Stimulated activated CD4-positive, alpha-beta T cell treated with anti-CD3 and anti-CD28 coated beads, TNF-alpha, amount 100 ng/mL, for 4 hours (primary cell): ENCODE measurements at places on chromosomes 11 and 22.

GRCh38 chr11:70068950-70069349 is 9.2 kb upstream of the ANO1 start:
- no peak for DNase-seq

GRCh38 chr11:117836077-117836960 is 11.8 kb upstream of the FXYD2 start:
- no peak for DNase-seq

GRCh38 chr22:50129121-50129736 is 39.4 kb downstream of the MOV10L1 start:
- no peak for DNase-seq

GRCh38 chr11:116892374-116892773 is 55.0 kb upstream of the APOA1 start:
- DNase-seq, result no peak

DNA sequence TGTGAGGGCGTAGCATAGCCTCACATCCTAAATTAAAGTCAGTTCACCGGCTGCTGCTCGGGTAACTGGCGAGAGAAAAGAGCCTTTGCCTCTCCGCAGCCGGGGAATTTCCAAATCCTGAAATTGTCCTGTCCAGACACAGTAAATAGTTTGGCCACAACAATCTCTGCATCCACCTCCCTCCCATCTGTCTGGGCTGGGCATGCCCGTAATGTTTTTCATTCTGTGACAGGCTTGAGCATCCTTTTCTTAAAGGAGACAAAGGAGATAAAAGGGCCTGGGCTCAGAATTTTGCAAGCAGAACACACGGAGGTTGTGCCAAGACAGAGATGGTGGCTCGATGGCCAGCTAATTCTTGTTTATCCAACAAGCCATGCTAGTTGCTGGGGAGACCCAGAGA is 19.2 kb upstream of the CBX6 start:
- DNase-seq, result no peak

GRCh38 chr11:115716601-115717529 is 212.7 kb upstream of the CADM1 start:
- DNase-seq, result no peak

DNA sequence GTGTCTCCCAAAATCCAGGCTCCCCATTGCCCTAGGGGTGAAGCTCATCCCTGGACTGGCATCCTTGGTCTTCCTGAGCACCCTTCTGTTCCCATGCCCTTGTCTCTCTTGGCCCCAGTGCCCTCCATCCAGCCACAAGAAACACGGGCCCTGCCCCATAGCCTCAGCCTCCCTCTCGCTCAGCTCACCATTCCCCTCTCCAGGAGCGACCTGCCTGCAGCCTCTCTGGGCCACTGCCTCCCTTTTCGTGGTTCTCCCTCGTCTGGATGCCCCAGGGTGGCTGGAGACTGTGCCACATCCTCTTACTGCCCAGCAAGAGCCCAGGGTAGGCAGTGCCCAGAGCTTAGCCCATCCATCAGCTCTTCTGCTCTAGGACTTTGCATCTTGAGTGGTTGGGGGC is 532.1 kb downstream of the TBC1D22A start:
- DNase-seq, result no peak

DNA sequence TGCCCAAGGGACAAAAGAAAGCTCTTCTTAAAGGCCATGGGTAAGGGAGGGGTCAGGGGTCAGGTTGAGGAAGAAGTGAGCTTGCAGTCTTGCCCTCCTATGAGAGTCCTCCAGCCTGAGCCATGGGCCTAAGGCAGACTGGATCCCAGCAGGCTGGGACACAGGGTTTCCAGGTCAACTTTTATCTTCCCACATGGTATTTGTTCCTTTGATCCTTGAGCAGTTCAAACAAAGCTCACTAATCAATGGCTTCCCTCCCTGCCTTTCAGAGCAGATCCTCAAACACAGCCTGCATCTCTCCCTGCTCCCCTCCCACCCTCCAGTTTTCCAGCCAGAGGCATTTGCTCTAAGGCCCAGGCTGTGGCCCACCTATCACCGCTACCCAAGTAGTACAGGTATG is 589.3 kb downstream of the INSC start:
- DNase-seq, result no peak

- no peak for DNase-seq
These were observed 47.2 kb downstream of the GALNT18 start for GRCh38 chr11:11574373-11575287.

DNA sequence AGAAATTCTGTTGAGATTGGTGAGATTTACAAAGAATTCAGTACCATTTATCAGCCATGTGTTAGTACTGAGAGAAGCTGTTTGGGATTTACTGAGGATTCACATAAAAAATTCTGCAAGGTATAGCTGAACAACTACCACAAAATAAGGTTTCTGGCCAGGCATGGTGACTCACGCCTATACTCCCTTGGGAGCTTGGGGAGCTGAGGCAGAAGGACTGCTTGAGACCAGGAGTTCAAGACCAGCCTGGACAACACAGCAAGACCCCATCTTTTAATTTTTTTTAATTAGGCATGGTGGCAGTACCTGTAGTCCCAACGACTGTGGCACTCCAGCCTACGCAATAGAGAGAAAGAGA is 86.7 kb downstream of the SIK3 start:
- no peak for DNase-seq

GRCh38 chr22:44379817-44380755 is 67.3 kb upstream of the SHISAL1 start:
- DNase-seq, result no peak

DNA sequence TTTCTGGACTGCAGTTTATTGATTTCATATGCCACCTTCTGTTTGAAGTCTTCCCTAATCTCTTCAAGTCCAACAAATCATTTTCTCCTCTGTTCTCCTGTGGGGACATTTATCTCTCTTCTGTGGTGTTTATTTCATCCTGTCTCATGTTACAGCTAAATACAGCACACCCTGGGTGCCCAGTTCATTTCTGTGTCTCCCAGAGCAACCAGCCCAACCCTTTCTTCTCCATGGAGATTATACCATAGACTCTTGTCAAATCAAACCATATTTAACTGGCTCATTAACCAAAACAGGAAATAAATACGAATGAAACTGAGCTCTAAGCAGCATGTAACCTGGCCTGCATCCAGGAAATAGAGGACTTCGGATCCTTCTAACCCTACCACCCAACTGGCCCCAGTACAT is at the start of gene MS4A8:
MS4A8 (plus strand) TSS at position 329 of the 408 bp plus-strand sequence. CDS start 1,249 bp downstream, outside the sequence.
- DNase-seq, result no peak

DNA sequence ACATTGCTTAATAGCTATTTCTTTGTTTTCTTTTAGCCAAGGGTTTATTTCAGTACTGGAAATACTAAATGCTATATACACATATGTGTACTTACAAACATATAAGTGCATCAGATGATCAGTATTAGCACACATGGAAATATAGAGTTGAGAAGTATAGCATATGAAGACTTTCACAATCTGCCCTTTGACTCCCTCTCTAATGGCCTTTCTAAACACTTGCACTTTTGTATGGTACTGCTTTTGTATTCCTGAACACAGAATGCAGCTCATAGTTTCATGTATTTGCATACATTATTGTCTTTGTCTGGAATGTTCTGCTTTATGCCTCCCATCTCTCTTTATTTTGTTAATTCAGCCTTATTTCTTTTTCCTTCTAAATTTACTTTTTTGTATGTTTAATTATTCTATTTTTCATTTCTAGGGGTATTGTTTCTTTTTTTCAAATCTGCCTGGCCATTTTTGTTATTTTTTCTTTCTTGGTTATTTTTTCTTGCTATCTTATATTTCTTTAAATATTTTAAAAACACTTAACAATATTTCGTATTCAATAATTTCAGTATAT is 28.8 kb downstream of the ACER3 start:
- DNase-seq, result no peak

GRCh38 chr11:47270331-47271271 is 668 bp downstream of the MADD start:
- no peak for DNase-seq

GRCh38 chr11:20459865-20460264 is 72.3 kb downstream of the PRMT3 start:
- DNase-seq, result no peak

DNA sequence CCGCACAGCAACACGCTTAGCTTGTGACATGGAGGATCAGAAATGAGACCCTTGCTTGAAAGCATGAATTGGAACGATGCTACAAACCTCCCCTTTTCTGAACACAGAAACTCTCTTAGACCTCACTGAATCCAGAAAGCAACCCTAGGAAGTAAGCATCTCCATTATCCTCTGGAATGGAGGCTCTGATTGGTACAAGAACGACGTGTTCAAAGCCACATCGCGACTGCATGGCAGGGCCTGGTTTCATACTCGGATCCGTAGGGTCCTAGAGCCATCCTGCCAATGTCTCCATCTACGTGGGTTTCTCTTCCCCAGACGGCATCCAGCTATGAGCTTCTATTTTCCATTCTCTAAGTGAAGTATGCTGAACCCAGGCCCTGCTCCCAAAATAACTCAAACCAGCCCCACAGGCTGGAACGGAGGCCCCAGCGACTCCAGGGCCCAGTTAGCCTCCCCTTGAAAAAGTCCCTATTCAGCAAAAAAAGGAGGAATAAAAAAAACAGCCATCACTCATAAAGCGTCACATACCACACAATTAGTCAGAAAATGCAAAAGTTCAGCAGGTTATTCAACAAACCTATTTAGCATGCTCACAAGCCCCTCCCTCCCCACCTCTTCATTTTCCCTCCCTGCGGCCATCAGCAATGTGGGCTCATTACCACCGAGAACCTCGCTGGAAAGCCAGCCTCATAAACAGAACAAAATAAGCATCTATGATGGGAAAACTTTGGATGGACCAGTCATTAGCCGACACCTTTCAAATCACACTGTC is 7.1 kb upstream of the MN1 start:
- DNase-seq, result no peak

- DNase-seq, result no peak
These were observed 25.0 kb downstream of the USP35 start for GRCh38 chr11:78213526-78214330.

DNA sequence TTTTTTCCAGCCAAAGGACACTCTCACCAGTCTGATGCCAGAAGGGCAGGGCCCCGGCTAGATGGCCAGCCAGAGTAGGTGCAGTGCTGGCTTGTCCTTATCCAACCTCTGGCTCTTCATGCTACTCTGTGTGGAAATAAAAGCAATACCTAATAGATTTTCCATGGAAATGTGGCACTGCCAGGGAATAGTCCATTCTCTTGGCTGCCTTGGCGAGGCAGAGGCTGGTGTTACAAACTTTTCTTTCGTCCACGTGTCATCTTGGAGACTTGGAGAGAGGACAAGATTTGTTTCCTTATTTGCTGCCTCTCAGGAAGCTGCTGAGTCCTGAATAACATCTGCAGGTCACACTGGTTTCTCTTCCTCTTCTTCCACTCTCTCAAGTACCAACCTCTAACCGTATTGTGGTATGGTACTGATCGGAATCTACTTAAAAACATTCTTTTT is 17.2 kb upstream of the C1QTNF4 start:
- DNase-seq, result no peak

GRCh38 chr22:33302049-33302545 is 243.9 kb upstream of the SYN3 start:
- no peak for DNase-seq

DNA sequence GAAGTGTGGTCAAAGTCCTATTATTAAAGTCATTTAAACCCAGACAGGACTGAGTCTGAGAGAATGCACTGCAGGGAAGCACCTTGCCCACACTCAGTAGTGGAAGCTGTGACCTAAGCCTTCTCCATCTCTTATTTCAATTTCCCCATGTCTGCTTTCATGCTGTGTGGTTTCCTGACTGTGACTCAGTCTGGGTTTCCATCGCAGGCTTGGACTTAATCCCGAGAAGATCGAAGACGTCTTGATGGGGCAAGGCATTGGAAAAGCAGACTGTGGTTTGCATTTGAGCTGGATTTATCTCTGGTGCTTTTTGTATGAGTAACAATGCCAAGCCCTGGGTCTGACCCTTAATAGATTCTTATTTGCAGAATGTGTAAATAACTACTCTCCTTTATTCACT is 238.9 kb downstream of the NTM start:
- DNase-seq, result no peak
